ENCODE measurements at places on chromosomes 6 and 20. TPM values are rescaled to one million over a fixed set of nuclear protein-coding genes. Genes with fewer than 3 reads are reported as not detected.

DNA sequence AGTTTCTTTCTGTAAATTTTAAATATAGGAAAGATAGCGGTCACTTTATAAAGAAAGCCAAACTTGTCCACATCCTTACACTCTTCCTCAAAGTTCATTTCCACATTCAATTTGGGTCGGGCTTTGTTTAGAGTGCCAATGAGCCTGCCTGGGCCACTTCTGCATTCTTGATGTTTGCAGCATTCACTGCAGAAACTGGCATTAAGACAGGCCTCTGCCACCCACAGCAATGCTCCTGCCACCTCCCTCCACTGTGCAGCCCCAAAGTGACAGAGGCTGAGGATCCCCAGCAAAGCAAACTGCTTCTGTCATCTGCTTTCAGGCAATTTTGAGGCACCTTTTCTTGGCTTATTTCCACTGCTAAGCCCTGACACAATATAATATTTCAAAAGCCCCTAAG lies 61.2 kb downstream of the TNFAIP3 start:
- DNase-seq: no peak

GRCh38 chr6:21188505-21189223 lies 404.9 kb upstream of the SOX4 start:
- no peak for DNase-seq

GRCh38 chr20:62628691-62629090 lies 13.6 kb upstream of the SLCO4A1 start:
- DNase-seq: no peak

Gene FITM2
- 7.1 TPM for polyA plus RNA-seq

Gene RAB44
- polyA plus RNA-seq: 0.13 TPM

Data from right lung (tissue), 10 donors.